ENCODE measurements at places on chromosomes 1 and 21. TPM values are rescaled to one million over a fixed set of nuclear protein-coding genes. Genes with fewer than 3 reads are reported as not detected.
A peak's percentile ranks its signal among the peaks of the same experiment; 100 is the strongest.

- no peak overlapping the region for H3K27ac ChIP-seq
- no peak for DNase-seq
- H3K27me3 ChIP-seq, result no peaks in the 10 kb centered on the region
- no peak overlapping the region for H3K4me3 ChIP-seq
- H3K4me1 ChIP-seq, result no peaks in the 10 kb centered on the region
Observed at GRCh38 chr1:173414136-173414535, 63.0 kb upstream of the PRDX6 start.

- no peak overlapping the region for H3K4me3 ChIP-seq
- no peaks in the 10 kb centered on the region for H3K27me3 ChIP-seq
- no peak for DNase-seq
- H3K36me3 ChIP-seq, result no peaks in the 10 kb centered on the region
- H3K4me1 ChIP-seq, result peaks cover 15% of the 10 kb centered on the region
Observed at GRCh38 chr1:243739335-243740003, 110.6 kb downstream of the AKT3 start.

GRCh38 chr1:96208428-96208827 is 513.2 kb upstream of the PTBP2 start:
- H3K4me3 ChIP-seq, result no peak overlapping the region
- no peak for DNase-seq
- H3K36me3 ChIP-seq, result no peaks in the 10 kb centered on the region
- no peaks in the 10 kb centered on the region for H3K27me3 ChIP-seq
- H3K4me1 ChIP-seq, result no peaks in the 10 kb centered on the region

- no peaks in the 10 kb centered on the region for H3K4me1 ChIP-seq
- H3K36me3 ChIP-seq, result no peaks in the 10 kb centered on the region
- no peak for DNase-seq
- no peak overlapping the region for H3K4me3 ChIP-seq
Observed at GRCh38 chr1:157849229-157849875, 7.7 kb upstream of the CD5L start.

DNA sequence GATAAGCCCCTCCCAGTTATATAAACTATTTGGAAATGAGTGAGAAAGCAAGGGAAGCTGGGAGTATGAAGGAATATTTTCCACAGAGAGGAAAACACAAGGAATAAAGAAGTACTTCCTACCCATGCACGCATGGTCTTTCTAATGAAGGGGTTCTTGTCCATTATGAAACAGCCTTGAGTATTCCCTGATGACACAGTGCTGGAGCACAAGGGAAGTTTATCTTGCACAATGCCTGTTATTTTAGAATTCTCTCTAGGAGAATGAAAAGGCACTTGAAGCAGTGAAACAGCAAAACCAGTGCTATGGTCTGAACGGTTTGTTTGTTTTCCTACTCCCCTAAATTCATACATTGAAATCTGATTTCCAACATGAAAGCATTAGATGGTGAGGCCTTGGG is 38.6 kb upstream of the ADAMTS1 start:
- H3K27me3 ChIP-seq, result no peaks in the 10 kb centered on the region
- no peak overlapping the region for H3K4me3 ChIP-seq
- no peak overlapping the region for H3K27ac ChIP-seq
- no peaks in the 10 kb centered on the region for H3K36me3 ChIP-seq
- H3K4me1 ChIP-seq, result no peaks in the 10 kb centered on the region
- DNase-seq, result peak; percentile 18

- peaks cover 46% of the 10 kb centered on the region for H3K27me3 ChIP-seq
- no peak within 1 kb of the TSS for H3K27ac ChIP-seq
- H3K36me3 ChIP-seq, result no peaks in the 10 kb centered on the region
- H3K4me1 ChIP-seq, result peaks cover 5% of the 10 kb centered on the region
- H3K4me3 ChIP-seq, result peak within 1 kb of the TSS; percentile 46
Observed at GRCh38 chr1:2049718-2050431, at the start of gene PRKCZ. Gene PRKCZ, plus strand, starts transcription at chr1:2050411. Its CDS starts 220 bp downstream, at chr1:2050631.

- H3K27ac ChIP-seq, result no peak overlapping the region
- no peaks in the 10 kb centered on the region for H3K27me3 ChIP-seq
- H3K36me3 ChIP-seq, result no peaks in the 10 kb centered on the region
- H3K4me1 ChIP-seq, result peaks cover 42% of the 10 kb centered on the region
- no peak overlapping the region for H3K4me3 ChIP-seq
Observed at GRCh38 chr1:183284086-183284485, 98.0 kb downstream of the LAMC2 start.

Gene RHD
- not detected for total RNA-seq

Gene FCRL6
- not detected for total RNA-seq

Gene NUF2
- total RNA-seq, result not detected

Gene VSIG8
- not detected for total RNA-seq

Gene RCSD1
- total RNA-seq, result 14.8 TPM

Gene SNX7
- 0.75 TPM for total RNA-seq

Measured in gastrocnemius medialis (tissue), 4 donors.